Stomach (tissue), 19 donors: ENCODE measurements at places on chromosomes 1 and 21. TPM values are rescaled to one million over a fixed set of nuclear protein-coding genes. Genes with fewer than 3 reads are reported as not detected.

Gene S100A3
- not detected for total RNA-seq

Gene AGMAT
- 0.14 TPM for total RNA-seq

Gene ALX3
- not detected for total RNA-seq

Gene AMPD2
- total RNA-seq: 69.4 TPM

Gene ZC3H11A
- total RNA-seq: 115 TPM

Gene ITLN1
- total RNA-seq: 241 TPM

Gene FLG2
- total RNA-seq: not detected

Gene STUM
- 0.58 TPM for total RNA-seq

Gene DCST1
- total RNA-seq: not detected

Gene C1QA
- 14.3 TPM for total RNA-seq
